GM23248 (cell line): ENCODE measurements at places on chromosomes 12 and 14.

DNA sequence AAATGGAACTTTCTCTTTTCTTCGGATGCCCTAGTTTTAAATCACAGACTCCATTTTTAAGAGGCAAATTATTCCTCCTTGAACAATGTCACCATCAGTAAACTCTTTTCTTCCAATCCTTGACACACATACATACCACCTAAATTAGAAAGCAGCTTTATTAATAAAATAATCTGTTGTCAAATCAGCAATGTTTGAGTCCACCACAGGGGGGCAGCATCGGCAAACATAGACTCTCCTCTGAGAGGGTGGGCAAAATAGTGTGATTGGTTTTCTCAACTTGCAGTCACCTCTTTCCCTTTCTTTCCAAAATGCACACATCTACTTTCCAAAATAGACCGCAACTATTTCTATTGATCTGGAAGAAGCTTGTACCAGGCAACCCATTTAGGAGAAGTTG is 438.4 kb upstream of the OR4E1 start:
- no peak for DNase-seq

DNA sequence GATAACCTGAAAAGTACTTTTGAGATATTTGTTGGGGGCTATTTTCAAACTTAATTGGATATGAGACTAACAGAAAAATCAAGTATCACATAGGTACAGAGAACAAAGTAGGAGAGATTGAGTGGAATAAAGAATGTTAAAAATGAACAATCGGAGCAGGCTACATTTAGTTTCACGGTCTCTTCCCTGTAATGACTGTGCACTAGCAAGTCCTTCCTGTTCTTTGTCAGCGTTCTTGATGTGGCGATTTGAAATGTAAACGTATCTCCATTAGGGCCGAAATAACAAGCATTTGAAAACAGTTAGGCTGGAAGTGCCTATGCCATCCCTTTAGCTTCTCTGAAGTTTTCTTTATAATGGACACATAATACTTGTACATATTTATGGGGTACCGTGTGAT is 31.0 kb downstream of the SLC25A29 start:
- DNase-seq = no peak

- DNase-seq = peak; percentile 40
Observed at GRCh38 chr12:104115587-104115975, 22.4 kb downstream of the NFYB start.

DNA sequence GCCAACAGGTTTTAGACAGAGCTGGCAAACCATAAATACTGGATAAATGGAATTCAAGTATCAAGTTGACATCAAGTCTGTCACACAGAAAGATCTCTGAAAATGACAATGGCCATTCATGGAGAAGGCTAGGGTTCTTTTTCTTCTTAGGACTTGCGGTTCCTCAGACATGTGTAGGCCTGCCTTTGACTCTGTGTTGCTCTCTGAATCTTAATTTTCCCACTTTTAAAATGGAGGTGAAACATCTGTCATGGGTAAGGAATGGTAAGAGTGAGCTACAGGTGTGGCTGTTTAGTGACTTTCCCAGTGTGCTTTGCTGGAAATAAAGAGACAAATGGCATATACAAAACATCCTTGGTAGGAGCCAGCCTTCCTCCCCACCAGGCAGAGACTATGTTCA is 79.2 kb downstream of the PTCSC3 start:
- no peak for DNase-seq

GRCh38 chr14:25411781-25412757 is 362.1 kb upstream of the STXBP6 start:
- DNase-seq = peak; percentile 48
